Activated T-cell treated with anti-CD3 and anti-CD28 coated beads for 24 hours (primary cell): ENCODE measurements at places on chromosomes 5 and 9.

- no peak for DNase-seq
These were observed 52.5 kb downstream of the UIMC1 start for GRCh38 chr5:176954050-176954449.

GRCh38 chr5:73093943-73094342 is 26.4 kb upstream of the TMEM171 start:
- no peak for DNase-seq

- no peak for DNase-seq
These were observed 27.7 kb downstream of the COL27A1 start for GRCh38 chr9:114183006-114183405.

DNA sequence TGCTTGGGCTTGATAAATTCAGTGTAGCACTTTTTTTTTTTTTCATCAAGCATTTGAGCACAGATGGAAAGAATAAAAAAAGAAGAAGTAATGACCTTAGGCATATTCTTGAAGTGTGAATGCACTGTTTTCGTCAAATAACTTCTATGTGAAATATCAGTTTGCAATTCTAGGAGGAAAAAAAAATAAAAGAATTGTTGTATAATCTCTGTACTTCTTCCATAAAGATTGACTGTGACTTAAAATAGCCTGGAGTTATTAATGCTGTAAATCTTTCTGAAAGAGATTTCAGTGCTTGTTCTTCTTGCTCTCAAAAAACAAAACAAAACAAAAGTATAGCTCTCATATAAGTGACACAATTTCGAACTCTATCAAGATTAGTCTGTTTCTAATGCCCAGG is 536.9 kb upstream of the ZNF608 start:
- DNase-seq: no peak

GRCh38 chr9:127570533-127571111 is 41.5 kb upstream of the STXBP1 start:
- no peak for DNase-seq

GRCh38 chr9:91903126-91903911 is 46.7 kb downstream of the ROR2 start:
- no peak for DNase-seq

- DNase-seq: no peak
These were observed 11.8 kb upstream of the UBE2D2 start for GRCh38 chr5:139549162-139549894.

- no peak for DNase-seq
These were observed 316.3 kb downstream of the GABRB2 start for GRCh38 chr5:161230221-161230620.

DNA sequence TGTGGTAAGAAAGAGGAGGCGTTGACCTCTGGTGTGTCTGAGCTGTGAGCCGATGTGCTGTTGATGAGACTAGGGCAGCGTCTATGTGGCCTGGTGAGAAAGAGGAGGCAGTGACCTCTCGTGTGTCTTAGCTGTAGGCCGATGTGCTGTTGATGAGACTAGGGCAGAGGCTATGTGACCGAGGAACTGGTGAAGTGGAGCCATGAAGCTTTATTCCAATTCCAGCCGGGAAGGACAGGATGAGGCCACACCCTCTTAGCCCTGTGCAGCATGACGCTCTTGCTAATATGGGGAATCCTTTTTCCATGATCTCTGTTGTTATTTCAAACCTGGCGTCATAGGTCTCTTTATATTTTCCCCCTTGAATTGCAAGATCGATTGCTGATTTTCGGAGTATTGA is 172.4 kb downstream of the GOLPH3 start:
- no peak for DNase-seq

GRCh38 chr9:94885854-94886447 is 159.5 kb downstream of the AOPEP start:
- DNase-seq: no peak

DNA sequence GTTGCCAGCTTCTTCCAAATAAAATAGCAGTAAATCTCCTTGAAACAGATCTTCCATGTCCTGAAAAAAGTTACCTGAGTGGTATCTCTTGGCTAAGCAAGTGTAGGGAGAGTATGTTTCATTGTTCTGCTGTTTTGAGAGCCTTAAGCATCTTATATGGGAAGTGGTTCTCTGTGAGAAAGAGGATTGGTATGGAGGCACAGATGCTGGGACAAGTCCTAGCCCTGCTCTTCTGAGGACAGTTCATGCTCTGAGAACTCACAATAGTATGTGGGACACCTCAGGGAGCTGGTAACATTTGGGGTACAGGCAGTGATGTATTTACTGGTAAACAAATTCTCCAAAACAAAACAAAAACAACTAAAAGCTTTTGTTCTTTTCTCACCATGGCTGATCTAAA is 2.0 kb downstream of the PPP3R2 start:
- no peak for DNase-seq

GRCh38 chr5:58085800-58086199 is 374.1 kb downstream of the PLK2 start:
- no peak for DNase-seq

GRCh38 chr5:88769165-88769564 is 113.8 kb downstream of the MEF2C start:
- no peak for DNase-seq

GRCh38 chr5:151295791-151296477 is 7.6 kb downstream of the SLC36A3 start:
- no peak for DNase-seq

DNA sequence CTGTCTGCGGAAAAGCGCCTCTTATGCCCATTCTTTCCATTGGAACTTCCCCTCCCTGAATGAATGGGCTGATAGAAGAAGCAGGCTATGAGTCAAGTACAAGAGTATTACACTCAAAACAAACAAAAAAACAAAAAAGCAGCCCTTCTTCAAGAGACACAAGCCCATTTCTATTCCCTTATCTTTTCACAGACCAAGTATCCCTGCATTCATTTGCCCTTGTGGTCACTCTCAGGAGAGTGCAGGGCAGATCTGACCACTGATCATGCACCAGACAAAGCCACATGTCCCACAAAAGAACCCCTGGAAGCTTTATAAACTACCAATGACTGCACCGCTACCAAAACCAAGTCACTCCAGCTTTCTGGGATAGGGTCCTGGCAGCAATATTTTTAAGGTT is 262.5 kb upstream of the TAS2R1 start:
- DNase-seq: no peak

GRCh38 chr9:107862881-107863280 is 373.3 kb upstream of the KLF4 start:
- DNase-seq: no peak

GRCh38 chr5:115542086-115542485 is 2.5 kb downstream of the FEM1C start:
- no peak for DNase-seq

DNA sequence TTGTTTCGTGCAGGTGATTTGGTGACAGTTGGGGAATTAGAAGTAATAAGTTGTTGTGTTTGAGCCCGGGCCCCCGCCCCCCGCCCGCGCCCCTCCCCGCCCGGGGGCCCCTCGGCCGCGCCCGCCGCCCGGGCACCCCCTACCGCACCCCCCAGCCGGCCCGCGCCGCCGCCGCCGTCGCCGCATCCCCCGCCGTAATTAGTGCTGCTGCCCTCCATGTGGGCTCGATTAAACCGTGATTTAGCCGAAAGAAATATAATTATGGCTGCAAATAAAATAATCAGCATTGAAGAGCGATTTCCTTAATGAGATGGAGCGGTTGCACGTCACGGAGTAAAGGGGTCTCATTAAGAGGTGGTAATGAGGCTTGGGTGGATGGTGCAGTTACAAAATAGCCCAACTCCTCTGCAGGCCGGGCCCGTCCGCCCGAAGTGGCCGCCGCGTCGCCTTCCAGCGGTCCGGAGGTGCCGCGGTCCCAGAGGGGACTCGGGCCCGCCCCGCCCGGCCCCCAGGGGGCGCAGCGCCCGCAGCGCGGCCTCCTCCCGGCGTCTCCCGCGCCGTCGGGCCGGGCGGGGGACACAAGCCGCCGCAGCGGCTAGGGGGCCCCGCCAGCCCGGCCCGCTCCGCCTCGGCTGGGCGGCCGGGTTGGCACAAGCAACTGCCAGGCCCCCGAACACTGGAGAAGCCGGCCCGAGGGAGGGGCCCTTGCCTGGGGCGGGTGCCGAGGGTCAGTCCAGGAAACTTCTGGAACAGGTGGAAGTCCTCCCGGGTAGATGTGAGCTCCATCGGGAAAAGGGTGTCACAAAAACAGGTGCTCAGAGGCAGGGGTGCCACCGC is 6.9 kb upstream of the OTP start:
- no peak for DNase-seq

- DNase-seq: peak; percentile 37
These were observed 56.6 kb downstream of the RGS3 start for GRCh38 chr9:113520109-113520642.

DNA sequence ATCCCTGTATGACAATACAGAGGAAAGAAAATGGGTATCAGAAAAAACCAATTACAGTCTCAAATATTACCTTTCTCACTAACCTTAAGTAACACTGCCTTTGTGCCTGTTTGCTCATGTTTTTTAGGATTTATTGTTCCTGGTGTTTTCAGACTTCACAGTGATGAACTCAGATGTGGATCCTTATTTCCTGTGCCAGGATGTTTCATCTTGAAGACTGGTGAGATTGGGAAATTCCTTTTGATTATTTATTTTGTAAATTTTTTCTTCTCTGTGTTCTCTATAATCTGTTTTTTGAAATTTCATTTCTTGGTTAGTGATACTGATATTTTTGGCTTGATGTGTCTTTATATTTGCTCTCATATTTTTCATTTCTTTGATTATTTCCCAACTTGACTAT is 142.4 kb upstream of the GRIN3A start:
- DNase-seq: no peak

DNA sequence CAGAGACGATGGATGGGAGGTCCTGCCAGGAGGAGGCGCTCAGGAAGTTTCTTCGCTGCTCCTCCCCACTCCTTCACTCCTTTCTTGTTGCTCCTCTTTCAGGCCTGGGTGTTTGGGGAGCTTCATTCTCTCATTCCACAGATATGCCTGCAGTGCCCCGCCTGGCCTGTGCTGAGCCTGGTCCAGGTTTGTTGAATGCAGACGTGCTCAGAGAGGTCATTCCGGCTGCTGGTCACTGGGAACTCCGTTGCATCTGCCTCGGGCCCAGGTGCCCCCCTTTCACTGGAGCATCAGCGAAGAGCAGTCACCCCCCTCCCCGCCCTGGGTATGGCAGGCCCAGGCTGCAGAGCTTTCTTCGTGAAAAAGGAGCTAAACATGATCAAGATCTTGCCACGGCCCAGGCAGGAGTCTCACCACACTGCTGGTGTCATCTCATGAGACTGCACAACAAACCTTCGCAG is 15.5 kb downstream of the SURF6 start:
- DNase-seq: no peak

DNA sequence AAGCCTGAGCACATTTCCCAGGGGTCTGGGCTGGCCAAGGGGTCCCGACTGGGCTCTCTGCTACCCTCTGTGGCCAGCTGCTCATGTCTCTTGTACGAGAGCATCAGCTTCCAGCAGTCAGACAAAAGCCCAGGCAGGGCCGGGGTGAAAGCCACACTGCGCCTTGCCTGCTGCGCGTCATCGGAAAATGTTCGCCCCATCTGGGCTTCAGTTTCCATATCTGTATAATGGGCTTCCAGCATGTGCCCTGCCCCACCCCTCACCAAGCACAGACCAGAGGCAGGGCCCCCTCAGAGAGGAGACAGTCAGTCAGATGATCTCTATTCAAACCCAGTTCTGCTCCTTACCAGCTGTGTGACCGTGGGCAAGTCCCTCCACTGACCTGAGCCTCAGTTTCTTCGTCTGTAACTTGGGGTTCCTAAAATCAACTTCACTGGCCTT is 8.0 kb upstream of the GRHPR start:
- no peak for DNase-seq

DNA sequence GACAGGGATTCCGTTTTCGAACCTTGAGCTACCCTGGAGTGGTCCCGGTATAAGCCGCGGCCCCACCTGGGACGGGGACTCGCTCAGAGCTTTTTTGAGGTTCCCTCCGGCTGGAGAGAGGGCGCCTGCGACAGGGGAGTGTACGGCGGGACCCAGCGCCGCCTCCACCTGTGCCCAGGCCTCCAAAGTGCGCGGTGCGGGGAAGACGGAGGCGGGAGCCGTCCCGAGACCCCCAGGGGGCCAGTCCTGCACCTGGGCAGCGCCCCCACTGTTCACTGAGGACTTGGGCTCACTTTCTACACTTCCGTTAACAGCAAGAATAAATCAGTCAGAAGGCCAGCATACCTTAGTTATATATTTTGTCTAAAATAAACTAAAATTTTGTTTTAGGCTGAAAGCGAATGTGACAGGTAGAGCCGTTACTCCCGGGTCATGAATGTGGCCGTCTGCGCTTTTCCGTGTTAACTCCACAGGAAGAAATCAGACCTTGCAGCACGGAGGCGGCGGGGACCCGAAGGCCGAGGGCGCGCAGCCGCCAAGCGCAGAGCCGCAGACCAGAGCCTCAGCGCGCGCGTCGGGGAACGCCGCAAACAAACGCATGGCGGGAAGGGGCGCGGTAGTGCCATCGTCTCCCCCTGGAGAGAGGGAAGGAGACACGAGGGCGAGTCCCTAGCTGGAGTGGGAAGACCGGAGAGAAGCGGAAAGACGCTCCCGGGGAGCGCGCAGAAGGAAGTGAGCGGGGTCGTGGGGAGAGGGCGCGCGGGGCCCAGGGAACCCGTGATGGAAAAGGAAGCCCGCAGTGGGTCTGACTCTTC is 14.1 kb downstream of the TRIM7 start:
- DNase-seq: no peak
